NCI-H460 (cell line): ENCODE measurements at places on chromosomes 1 and 21.

- DNase-seq, result no peak
Measured at GRCh38 chr1:101017448-101017847, 8.1 kb downstream of the DPH5 start.

DNA sequence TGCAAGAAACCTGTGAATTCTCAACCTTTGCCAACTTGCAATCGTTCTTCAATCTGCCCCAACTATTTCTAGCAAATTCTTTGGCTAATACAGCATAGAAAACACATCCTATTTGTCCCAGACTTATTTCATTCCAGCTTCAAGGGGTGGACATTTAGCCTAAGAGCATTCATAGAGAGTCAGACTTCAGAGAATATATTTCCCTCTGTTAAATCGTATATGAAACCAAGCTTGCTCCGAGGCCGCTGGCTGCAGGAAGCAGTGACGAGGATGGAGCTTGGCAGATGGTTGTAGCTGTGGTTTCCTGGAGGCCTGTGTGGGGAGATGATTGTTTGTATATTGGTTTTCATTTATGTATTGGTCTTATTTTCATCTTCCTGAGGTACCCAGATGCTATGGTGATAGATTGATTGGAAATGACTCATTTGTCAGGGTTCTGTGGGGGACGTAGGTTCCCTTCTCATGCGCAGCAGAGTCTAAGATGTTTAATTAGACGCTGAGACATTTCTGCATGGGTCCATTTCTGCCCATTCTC lies 26.1 kb downstream of the MAN1C1 start:
- DNase-seq, result no peak

DNA sequence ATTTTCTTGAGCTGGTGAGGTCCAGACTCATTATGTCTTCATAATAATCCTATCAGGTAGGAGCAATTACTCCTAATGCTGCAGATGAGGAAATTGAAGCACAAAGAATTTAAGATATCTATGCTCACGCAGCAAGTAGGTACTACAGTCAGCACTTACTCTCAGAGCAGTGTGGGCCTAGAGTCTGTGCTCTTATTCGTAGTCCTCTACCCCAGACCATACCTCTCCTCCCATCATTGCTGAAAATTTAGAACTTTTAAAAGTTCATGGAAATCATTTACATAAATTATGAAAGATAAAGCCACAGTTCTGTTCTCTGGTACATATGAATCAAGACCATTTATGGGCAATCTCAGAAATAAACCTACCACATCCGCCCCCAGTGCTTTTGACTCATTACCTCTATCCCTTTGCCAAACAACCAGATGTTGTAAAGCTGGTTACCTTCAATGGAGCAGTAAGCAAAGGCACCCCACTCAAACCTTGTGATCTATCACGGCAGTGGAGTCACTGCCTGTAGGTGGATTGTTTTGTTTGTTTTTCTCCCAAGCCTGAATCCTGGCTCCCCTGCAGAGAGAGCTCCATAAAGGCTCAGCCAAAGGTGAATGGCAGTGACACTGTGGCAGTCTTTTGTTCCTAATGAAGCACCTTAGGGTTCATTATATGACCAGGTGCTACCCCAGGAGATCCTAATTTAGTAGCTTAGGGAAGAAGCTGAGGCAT lies 20.9 kb upstream of the MAN1A2 start:
- DNase-seq, result no peak

DNA sequence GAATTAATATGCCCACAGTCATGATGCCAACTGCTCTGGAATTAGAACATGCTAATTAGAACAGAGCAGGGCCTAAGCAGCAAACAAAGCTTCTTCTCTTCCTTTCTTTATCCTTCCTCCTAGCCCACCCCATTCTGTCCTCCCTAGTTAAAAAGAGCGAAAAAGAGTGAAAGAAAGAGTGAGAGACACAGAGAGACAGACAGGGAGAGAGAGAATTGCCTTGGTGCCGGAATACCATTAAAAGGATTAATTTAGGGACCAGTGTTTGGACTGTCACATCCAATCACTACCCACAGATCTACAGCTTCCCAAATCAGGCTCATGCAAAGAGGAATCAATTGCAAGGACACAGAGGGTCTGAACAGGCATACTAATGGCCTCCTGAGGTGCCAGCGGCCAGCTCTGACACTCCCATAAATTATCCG lies 7.0 kb downstream of the ERI3 start:
- no peak for DNase-seq

- no peak for DNase-seq
Measured at GRCh38 chr1:184661801-184662200, 92.9 kb downstream of the EDEM3 start.

- DNase-seq, result no peak
Measured at GRCh38 chr1:246425139-246425794, 81.8 kb downstream of the SMYD3 start.

- DNase-seq, result peak; percentile 78
Measured at GRCh38 chr1:161119092-161119903, 1.4 kb downstream of the NIT1 start.

- DNase-seq, result no peak
Measured at GRCh38 chr1:204842892-204843291, 27.8 kb upstream of the NFASC start.

- DNase-seq, result no peak
Measured at GRCh38 chr1:46027788-46028573, 104.4 kb downstream of the PIK3R3 start.

DNA sequence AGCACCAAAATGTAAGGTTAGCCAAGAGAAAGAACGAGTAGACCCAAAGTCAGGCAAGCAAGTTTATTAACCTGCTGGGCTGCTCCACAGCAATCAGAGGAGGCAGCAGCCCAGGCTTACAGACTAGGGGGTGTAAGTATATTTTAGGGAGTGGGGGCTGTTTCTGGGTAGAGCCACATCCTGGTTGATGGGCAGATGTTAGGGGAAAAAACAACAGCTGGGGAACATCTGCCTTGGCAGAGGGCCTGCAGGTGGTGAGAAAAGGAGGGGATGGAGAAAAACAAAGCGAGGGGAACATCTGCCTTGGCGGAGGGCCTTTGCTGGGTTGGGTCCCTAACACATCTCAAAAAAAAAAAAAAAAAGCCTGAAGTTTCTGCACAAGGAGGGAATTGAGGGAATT lies 9.7 kb upstream of the ZBTB48 start:
- DNase-seq, result no peak

- DNase-seq, result no peak
Measured at GRCh38 chr1:9960011-9960410, 16.7 kb downstream of the NMNAT1 start.

- DNase-seq, result no peak
Measured at GRCh38 chr21:44767834-44768831, 33.5 kb downstream of the UBE2G2 start.

DNA sequence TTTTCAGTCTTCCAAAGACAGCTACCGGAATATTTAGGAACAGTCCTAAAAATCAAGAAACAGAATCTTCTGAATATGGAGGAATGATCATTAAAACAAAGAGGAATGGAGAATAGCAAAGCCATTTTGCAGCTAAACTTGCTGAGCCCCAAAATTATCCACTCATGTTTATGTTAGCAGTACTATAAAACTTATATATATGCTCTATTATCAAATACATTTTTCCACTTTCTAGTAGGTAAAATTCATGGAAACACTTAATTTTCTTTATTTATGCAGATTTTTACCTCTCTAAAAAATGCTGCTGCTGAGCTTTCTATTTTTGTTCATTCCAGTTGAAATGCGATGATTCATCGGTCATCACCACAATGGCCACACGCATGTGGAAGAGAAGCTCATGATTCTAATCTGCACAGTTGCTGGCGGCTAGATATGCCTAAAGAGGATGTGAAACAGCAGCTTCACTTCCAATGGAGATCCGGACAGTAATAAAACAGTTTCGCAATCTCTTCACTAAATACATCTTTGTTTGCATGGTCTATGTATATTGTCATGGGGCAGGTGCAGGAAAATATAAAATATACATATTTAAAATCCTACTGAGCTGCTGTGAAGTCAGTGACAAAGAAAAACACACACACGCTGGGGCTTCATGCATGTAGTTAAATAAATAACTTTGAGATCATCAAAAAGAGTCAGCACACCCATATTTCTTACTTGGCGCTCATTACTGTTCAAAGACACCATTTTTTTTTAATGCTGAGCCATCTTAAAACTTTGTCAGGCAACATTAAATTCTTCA lies 292.2 kb downstream of the SMYD3 start:
- peak; percentile 30 for DNase-seq

- DNase-seq, result no peak
Measured at GRCh38 chr21:35475762-35476161, 426.7 kb upstream of the RUNX1 start.

GRCh38 chr1:83596331-83596730 lies 402.6 kb downstream of the TTLL7 start:
- DNase-seq, result no peak

- no peak for DNase-seq
Measured at GRCh38 chr1:95642035-95642434, 408.0 kb downstream of the RWDD3 start.

GRCh38 chr1:227925582-227926198 lies 22.0 kb downstream of the WNT9A start:
- DNase-seq, result no peak

GRCh38 chr21:24881506-24881905 lies 725.8 kb downstream of the MRPL39 start:
- DNase-seq, result peak; percentile 18

- no peak for DNase-seq
Measured at GRCh38 chr1:204740354-204740753, 54.8 kb upstream of the LRRN2 start.

- no peak for DNase-seq
Measured at GRCh38 chr1:240098534-240098933, 6.9 kb downstream of the FMN2 start.

GRCh38 chr1:221678014-221678413 lies 63.9 kb downstream of the DUSP10 start:
- no peak for DNase-seq

DNA sequence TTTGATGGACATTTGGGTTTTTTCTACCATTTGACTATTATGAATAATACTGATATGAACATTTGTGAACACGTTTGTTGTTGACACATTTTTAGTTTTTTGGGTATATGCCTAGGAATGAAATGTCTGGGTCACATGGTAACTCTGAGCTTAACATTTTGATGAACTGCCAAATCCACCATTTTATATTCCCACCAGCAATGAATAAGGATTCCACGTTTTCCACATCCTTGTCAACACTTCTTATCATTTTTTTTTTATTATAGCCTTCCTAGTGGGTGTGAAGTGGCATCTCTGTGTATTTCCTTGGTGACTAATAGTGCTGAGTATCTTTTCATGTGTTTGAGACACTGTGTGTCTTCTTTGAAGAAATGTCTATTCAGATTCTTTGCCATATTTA lies 67.6 kb downstream of the RASAL2 start:
- no peak for DNase-seq

- DNase-seq, result no peak
Measured at GRCh38 chr1:12204140-12204539, 25.7 kb upstream of the VPS13D start.

DNA sequence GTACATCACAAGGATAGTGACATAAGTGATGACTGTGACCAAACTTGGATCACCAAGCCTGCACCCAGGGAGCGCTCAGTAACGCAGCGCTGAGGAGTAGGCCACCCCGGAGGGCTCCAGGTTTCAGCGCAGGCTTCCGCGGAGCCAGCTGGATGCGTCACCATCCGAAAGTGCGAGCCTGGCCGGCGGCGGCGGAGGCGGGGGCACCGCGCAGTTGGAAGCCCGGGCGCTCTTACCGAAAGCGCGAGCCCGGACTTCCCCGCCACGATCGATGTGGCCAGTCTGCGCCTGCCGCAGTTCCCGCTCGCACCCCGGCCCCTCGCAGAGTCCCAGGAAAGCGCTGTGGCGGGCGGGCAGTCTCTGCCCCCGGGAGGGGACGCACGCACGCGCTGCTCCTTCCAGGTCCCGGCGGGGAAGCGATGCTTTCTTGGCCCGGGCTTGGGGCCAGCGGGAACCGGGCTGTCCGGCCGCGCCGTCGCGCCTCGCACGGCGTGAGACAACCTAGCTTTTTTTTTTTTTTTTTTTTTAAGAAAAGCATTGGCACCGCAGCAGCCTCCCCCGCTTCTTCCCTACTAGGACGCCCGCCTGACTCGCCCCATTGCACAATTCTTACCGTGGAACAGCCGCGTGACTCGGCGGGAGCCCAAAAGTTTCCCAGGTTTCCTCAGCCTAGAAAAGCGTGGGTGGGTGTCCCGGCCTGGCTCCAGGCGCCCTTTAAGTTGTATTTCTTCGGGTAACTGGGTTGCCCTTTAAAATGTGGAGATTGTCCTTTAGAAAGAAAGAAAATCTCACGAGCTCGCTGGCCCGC lies 36.4 kb upstream of the JAK1 start:
- peak; percentile 46 for DNase-seq

DNA sequence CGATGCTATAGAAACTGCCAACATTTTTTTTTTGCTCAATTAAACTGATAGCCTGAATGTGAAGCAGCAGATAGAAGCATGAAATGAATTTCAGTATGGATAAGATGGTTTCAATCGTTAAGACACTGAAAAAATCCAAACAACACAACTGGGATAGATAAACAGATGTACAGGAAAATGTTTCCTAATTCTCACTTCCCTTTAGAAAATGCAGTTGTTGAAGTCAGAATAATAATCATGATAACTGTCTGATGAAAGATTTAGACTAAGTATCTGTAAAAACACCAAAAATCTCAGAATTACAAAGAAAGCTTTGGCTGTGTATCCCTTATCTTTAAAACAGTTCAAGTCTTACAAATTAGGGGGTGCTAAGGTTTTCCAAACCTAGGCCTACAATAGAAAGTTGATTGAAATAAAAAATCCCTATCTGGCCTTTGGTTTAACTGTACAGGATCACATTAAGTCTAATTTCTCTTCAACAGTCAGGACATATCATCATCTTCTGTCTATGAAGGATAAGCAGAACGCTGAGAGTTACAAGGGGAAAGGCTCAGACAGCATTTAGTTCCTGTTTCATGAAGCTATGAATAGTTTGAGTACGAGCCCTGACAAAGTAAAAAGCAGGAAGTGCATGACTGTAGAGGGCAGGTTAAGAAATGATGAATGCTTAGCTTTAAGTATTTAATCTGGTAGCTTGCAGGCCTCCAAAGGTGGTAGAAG lies 203.2 kb downstream of the APP start:
- no peak for DNase-seq

- DNase-seq, result no peak
Measured at GRCh38 chr21:44898851-44899767, 21.6 kb downstream of the ITGB2 start.

- DNase-seq, result no peak
Measured at GRCh38 chr1:246698466-246699094, 25.6 kb upstream of the SCCPDH start.

- no peak for DNase-seq
Measured at GRCh38 chr1:29524285-29525065, 288.2 kb downstream of the PTPRU start.

DNA sequence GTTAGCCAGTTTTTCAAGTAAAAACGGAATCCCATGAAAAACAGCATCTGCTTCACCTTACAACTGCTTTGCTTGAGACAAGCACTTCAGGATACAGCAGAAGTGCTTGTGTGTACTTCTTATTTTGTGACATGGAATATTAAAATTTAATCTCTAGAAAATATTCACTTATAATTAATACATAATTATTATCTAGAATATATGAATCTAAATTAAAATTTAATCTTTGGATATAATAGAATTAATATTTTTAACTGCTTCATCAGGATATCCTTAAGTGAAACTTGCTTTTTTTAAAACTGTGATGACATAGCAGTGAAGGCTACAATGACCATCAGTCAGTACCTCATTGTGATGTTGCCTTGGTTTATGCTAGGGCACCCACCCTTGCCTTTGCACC lies 148.4 kb upstream of the C1orf105 start:
- no peak for DNase-seq
